Inflammatory macrophage treated with lipopolysaccharide for 4 hours (primary cell): ENCODE measurements at places on chromosomes 12 and 14.

GRCh38 chr14:65927931-65928356 lies 515.4 kb downstream of the FUT8 start:
- DNase-seq, result no peak

DNA sequence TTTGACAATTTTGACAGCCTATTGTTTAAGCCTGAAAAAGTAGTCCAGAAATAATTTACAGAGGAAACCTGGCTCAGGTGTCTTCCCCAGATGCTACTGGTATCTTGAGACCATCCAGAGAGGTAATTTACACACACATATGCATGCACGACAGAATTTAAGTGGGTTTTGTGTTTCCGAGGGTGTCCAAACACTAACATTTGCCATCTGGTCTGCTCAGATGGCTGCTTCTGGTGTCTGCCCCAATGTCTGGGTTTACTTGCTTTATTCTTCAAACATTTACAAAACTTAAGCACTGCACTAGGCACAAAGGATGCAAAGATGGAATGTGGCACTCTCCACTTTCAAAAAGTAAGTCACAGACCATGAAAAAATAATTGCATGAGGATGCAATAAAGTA lies 226.6 kb upstream of the EGLN3 start:
- no peak for DNase-seq

DNA sequence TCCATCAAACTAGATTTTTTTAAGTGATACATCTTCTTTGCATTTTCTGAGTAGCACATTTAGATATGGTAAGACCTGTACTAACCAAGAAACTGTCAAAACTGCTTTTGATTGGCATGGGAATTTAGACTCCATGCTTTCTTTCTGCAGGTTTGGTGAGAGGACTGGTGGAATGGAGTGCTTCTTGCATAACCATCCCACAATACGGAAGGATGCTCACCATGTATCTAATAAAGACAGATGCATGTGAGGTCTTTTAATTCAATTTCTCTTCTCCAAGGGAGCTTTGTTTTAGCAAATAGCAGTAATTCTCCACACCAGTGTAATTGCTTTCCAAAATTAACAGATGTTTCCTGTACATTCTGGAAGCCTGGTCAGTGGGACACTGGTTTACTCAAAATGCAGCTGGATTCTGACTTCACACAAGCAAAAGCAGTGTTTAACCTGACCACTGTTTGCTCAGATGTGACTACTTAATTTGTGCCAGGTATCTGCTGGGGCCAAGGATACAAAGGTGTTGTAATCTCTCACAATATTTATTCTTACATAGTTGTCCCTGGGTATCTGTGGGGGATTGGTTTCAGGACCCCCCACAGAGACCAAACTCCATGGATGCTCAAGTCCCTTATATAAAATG lies 26.1 kb downstream of the FGD6 start:
- DNase-seq, result no peak

GRCh38 chr14:104789752-104790743 lies 5.5 kb downstream of the AKT1 start:
- DNase-seq, result no peak

DNA sequence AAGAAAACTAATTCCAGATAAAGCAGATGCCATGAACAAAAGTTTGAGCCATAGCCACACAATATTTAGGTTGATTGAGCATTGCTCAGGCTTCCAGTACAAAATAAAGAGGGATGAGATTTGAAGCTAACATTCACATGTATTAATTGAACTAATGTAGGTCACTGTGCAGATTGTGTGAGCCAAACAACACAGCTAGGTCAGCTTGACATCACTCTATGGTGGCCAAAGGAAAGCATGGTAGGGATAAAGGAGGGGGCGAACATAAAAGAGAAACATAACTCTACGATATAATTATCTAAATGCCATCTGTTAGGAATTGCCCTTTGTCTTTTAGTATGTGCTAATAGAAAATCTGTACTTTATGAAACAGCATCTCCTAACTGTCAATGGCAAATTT lies 477.7 kb upstream of the SYT1 start:
- DNase-seq, result no peak

GRCh38 chr14:46306267-46306666 lies 345.3 kb downstream of the RPL10L start:
- DNase-seq, result no peak

- DNase-seq, result no peak
Measured at GRCh38 chr12:99978152-99978551, 6.6 kb downstream of the ANKS1B start.

DNA sequence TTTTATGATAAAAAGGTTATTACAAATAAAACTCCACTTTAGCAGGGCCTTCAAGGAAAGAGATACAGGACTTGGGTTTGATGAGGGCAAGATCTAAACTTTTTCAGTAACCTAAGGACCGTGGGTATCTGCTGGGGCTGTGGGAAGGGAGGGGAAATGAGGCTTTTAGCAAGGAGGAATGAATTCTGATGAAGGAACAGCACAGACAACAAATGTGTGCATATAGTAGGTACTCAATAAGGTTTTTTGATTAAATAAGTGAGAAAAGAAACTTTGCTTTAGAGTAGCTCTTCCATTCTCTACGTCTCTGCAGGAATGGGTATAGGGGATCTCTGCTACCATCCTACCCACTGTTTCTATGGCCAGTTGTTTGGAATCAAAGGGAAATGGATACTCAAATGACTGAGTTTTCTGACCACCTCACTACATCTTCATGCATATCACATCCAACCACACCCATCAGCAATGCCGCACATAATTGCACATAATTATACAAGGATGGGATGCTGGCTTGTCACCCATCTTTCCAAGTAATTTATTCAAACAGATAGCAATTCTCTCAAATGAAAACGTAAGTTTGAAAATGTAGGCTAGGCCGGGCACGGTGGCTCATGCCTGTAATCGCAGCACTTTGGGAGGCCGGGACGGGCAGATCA lies 59.5 kb upstream of the GTF2A1 start:
- DNase-seq, result no peak

- DNase-seq, result no peak
Measured at GRCh38 chr12:16437926-16438325, 90.5 kb downstream of the MGST1 start.

DNA sequence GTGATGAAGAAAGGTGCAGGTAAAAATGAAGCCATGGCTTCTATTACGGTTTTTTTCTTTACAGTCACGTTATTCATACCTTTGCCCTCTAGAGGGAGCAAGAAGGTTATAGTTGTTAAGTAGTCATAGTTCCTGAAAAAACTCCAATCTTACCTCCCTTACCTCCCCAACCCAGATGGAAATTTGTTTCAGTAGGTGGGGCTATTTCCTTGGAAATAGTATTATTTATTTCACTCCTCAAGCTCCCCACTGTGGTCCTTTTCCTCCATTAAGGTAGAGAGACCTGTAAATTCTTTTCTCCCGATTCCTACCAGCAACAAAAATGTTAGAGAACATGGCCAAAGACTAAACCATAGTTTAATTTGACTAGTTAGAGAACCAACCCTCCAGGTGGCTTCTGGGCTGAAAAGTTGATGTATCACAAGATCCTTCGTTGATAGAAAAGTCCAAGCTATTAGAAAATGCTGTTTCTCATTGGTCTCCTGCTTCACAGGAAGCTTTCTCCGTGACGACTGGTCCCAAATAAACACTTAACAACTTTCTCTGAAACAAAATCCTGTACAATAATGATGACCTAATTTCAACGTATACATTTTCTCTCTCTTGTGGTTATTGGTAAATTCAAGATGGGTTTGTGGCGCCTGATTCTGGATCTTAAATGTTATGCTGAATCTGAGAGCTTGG lies 43.5 kb downstream of the TMX1 start:
- peak; percentile 48 for DNase-seq

- DNase-seq, result no peak
Measured at GRCh38 chr12:56162468-56163290, 4.5 kb downstream of the MYL6 start.

DNA sequence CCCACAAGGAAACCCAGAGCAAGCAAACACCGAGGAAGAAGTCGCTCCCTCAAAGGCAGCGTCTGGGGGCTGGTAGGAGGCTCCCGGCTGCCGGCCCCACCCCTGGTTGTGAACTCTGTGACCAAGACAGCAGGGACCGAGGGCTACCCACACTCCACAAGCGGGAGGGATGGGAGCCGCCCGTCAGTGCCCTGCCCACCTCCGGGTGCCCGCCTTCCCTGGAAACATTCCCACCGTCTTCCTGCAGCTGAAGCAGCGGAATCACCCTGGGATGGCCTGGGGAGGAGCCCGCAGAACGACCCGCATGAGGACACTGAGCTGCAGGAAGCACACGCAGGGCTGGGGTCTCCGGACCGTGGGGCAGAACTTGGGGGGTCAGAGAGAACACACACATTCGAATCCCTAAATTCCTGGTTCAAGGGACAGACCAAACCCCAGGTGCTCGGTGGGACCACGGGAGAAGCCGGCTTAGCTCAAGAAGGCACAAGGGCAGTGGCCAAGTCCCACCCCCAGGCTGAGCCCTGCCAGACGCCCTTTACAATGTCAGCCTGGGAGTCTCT lies 33.5 kb upstream of the C14orf180 start:
- no peak for DNase-seq

GRCh38 chr12:103736572-103736971 lies 104.5 kb downstream of the NT5DC3 start:
- no peak for DNase-seq

DNA sequence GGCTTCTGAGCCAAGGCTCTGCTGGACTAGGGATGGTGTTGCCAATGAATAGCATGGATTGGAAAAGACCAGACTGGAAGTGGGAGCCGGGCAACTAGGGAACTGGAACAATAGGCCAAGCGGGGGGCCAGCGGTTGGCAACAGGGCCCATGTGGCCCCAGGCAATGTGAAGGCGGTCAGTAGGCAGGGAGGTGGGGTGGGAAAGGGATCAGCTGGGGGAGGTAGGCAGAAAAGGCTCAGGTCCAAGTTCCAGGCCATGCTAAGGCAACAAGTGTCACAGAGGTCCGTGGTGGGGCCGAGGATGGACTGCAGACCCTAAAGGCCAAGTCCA lies 14.9 kb upstream of the MLXIP start:
- DNase-seq, result no peak

GRCh38 chr12:55829967-55830600 lies 697 bp upstream of the DNAJC14 start:
- DNase-seq, result no peak

DNA sequence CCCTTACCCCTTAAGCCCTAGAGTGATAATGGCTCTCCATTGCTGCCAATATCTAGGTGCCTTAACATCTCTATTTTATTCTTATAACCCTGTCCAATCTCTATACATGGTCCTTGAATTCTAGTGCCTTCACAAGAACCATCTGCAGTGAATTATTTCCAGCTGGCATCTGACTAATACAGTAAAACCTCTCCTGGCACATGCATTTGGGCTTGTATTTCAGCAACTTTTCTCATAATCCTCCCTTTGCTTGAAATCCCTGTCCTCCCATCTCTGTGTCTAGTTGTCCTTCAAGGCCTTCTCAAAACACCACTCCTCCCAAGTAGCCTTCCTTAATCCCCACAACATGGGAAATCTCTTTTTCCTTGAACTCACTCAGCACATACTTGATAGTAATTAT lies 14.2 kb upstream of the HMGA2 start:
- no peak for DNase-seq

GRCh38 chr12:13148485-13148847 lies 45.0 kb upstream of the GSG1 start:
- no peak for DNase-seq

DNA sequence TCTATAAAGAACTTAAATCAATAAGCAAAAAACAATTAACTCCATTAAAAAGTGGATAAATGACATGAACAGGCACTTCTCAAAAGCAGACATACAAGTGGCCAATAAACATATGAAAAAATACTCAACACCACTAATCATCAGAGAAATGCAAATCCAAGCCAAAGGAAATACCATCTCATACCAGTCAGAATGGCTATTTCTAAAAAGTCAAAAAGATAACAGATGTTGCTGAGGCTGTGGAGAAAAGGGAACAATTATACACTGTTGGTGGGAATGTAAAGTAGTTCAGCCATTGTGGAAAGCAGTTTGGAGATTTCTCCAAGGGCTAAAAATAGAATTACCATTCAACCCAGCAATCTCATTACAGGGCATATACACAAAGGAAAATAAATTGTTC lies 234.5 kb upstream of the PLXNC1 start:
- no peak for DNase-seq

- no peak for DNase-seq
Measured at GRCh38 chr12:111578971-111579340, 20.2 kb downstream of the ATXN2 start.
